ENCODE measurements at places on chromosomes 4 and X.

GRCh38 chrX:48492293-48492910, 16.4 kb upstream of the PORCN start:
- no peak for DNase-seq

- DNase-seq: no peak
Measured at GRCh38 chr4:88991746-88992145, 65.2 kb downstream of the FAM13A start.

DNA sequence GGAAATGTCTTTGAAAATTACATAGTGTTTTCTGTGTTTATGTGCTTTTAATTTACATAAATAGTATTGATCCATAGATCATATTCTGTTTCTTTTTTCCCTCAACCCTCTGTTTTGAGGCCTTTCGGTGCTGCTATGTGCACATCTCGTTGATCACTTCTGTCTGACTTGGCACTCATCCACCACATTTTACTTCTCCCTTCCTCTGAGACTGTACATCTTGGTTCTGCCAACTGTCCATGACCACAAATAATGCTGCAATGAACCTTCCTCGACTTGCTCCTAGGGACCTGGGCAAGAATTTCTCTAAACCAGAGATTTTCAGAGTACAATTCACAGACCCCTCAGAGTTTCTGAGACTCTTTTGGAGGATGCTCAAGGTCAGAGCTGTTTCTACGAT, 74.4 kb downstream of the RTL5 start:
- no peak for DNase-seq

DNA sequence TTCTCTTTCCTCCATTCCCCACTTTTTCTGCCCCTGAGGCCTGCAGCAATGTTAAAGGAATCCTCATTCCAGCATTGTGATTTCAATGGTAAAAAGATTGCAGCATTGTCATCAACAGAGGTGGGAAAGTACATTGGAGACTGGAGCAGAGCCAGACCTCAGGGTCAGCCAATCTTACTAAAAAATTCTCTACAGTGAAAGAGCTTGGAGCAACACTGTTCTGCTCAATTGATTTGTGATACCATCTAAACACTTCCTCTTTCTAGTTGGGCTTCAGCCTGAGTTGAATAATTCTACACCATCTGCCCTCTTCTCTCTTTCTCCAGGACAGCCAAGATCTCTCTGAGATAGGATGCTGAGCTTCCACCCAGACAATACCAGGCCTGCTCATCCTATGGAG, 176.5 kb downstream of the AR start:
- no peak for DNase-seq

- DNase-seq: peak; percentile 82
Measured at GRCh38 chrX:52934704-52935469, 23.4 kb downstream of the FAM156A start.

- DNase-seq: no peak
Measured at GRCh38 chr4:48899950-48900349, 6.6 kb downstream of the OCIAD2 start.

All from stimulated activated CD8-positive, alpha-beta memory T cell treated with anti-CD3 and anti-CD28 coated beads, Interleukin-7, amount 100 ng/mL, for 24 hours (primary cell).